ENCODE measurements at places on chromosomes 1 and 21.

- no peak for DNase-seq
Observed at GRCh38 chr1:156498432-156499193, 2.0 kb downstream of the MEF2D start.

DNA sequence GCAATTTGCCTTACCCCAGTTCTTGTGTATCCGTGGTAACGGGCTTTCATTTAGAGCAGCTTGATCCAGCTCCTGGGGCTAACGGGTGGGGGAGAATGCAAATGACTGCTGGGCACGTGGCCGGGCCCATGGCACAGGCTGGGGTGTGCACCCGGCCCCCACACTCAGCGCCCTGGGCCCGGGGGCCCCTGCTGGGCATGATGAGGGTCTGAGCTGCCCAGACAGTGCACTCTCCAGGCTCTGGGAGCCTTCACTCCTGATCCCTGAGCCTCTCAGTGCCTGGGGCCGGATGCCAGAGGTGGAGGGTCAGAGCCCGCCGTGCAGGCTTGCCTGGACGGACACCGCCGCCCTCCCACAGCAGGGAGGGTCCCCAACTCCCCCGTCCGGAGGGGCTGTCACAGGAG is 20.1 kb upstream of the PEX10 start:
- no peak for DNase-seq

GRCh38 chr1:156138458-156138867 is 14.9 kb upstream of the SEMA4A start:
- no peak for DNase-seq

- peak; percentile 29 for DNase-seq
Observed at GRCh38 chr1:212782422-212783154, 9.0 kb downstream of the NSL1 start.

- peak; percentile 71 for DNase-seq
Observed at GRCh38 chr1:180909462-180909976, 3.2 kb upstream of the KIAA1614 start.

GRCh38 chr1:73475316-73475870 is 722.6 kb downstream of the LRRIQ3 start:
- DNase-seq = no peak

DNA sequence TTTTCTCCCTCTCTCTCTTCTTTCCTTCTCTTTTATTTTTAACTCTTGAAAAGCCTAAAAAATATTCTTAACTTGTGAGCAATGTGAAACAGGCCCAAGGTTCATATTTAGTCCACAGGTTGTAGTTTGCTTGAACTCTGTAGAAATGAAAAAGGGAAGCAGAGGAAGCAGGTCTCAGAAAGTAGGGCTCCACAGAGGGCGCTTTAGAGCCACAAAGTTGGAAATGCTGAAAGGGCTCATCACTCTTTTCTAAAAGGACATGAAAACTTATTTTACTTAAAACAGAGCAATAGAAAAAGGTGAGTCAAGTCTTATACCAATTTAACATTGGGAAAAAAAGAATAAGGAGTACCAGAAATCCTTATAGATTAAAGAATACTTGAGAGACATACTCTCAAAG is 247.0 kb downstream of the USP25 start:
- no peak for DNase-seq

DNA sequence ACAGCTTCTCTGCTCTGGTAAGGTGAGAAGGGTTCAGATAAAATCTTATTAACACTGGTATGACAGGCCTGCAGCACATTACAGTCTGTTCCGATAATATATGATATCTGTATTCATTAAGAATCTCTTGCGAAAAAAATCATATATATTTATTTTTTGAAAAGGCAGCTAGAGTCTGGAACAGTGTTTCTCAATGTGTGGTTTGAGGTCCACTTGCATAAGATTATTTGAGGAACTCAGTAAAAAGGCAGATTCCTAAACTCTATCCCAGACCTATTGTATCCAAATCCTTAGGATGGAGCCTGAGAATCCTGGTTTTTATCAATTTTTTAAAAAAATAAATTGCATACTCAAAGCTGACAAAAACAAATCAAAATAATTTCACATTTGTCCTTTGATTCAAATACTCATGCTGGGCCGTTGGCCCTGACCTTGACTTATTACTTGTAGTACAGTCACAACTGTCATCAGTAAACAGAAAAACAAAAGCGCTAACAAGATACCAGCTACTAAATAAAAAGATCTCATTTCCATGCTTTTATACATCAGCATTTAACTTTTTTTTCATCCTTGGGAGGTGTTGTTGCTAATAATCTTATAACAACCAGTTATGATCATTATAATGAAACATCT is 60.6 kb downstream of the RGS2 start:
- no peak for DNase-seq

DNA sequence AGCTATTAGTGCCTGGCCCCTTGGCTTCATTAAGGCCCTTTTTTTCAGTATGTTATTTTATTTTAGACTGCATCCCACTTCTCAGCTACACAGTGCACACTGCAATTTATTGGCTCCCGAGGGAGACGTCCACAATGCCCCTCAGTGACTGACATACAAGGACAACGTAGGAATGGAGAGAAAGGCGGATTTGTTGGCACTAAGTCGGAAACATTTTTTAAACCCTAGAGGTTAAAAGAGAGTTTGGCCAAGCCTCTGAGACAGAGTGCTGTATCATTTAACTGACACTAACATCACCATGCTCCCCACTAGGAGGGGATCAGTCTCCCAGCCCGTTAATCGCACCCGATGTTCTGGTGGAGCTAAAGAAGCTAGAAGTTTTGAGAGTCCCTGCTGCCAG is 45.7 kb upstream of the FOXD3 start:
- no peak for DNase-seq

- peak; percentile 44 for DNase-seq
Observed at GRCh38 chr1:23930861-23931490, 17.8 kb upstream of the CNR2 start.

DNA sequence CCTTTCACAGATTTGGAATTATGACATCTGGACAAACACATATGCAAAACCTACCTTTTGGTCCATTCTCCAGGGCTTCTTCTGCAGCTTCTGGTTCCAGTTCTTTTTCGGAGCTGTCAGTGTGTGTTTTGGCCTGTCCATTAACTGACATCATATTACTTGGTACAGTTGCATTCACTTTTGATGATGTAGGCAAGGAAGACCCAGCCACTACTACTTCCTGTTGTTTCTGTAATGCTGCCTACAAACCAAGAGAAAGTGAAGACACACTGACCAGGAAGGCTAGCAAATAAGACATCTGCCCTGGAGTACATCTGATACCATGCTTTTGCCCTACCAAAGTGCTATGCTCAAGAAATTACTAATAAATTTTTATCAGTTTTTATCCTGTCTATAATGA is 31.9 kb downstream of the ACBD3 start:
- DNase-seq = no peak

- DNase-seq = no peak
Observed at GRCh38 chr1:11473491-11474034, 5.4 kb upstream of the DISP3 start.

GRCh38 chr1:19373211-19374082 is 61.3 kb downstream of the SLC66A1 start:
- DNase-seq = no peak

DNA sequence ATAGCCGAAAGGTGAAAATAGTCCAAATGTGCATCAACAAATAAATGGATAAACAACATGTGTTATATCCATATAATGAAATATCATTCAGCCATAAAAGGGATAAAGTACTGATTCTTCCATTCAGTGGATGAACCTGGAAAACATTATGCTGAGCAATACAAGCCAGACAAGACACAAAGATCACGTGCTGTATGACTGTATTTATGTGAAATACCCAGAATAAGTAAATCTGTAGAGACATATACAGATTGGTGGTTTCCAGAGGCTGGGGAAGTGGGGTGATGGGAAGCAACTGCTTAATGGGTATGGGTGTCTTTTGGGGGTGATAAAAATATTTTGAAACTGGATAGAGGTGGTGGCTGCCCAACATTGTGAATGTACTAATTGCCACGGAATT is 13.3 kb upstream of the GSTM4 start:
- DNase-seq = no peak

GRCh38 chr1:75901371-75901770 is 30.8 kb downstream of the ASB17 start:
- no peak for DNase-seq

- no peak for DNase-seq
Observed at GRCh38 chr1:154813846-154814505, 56.1 kb downstream of the KCNN3 start.

GRCh38 chr1:113565621-113566020 is 175.3 kb downstream of the MAGI3 start:
- DNase-seq = no peak

DNA sequence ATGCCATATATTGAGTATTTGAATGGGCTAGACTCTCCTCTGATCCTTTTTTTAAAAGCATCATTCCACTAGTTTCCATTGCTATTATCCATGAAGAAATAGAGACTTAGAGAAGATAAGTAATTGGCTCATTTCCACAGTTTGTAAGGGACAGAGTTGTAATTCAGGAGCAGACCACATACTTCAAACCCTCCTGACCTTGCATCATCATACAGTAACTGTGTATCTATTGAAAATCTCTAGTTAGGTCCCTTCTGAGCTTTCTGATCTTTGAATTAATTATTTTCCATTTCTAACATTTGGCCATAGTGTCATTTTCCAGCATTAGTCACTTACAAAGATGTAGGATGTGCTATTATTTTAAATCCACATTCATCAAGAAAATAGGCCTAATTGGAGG is 386.5 kb upstream of the ST6GALNAC5 start:
- no peak for DNase-seq

GRCh38 chr1:61620536-61620935 is 104.4 kb downstream of the TM2D1 start:
- DNase-seq = no peak

- DNase-seq = no peak
Observed at GRCh38 chr1:43452789-43453441, 816 bp downstream of the HYI start.

- no peak for DNase-seq
Observed at GRCh38 chr21:35359076-35359475, 310.0 kb upstream of the RUNX1 start.

- no peak for DNase-seq
Observed at GRCh38 chr1:75643460-75643859, 32.5 kb upstream of the SLC44A5 start.

DNA sequence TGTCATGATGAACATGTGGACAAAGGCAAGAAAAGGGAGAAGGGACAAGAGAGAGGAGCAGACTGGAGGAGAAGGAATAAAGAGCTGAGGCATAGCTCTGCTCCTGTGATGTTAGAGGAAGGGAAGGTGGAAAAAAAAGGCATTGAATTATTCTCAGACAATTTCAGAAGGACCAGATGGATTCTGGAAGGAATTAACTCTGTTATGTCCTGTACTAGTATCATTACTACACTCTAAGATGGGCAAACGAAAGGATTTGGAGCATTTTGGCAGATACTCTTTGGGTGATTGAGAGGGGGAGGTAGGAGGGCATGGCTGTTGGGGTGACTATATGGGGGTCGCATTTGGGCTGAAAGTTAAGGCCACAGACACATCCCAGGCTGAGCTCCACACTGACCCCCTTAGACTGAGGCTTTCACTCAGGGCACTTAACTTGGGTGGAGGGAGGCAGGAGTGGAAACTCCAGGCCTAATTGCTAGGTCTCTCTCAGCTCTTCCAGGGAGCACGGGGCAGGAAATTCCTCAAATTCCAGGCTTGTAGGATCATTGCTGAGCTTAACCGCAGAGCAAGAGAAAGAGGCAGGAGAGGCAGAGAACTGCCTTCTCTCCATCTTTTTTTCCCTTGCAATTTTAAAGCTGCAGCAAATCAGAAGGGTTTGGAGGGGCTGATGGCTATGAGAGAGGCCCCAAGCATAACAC is 25.9 kb downstream of the KIRREL1 start:
- no peak for DNase-seq

DNA sequence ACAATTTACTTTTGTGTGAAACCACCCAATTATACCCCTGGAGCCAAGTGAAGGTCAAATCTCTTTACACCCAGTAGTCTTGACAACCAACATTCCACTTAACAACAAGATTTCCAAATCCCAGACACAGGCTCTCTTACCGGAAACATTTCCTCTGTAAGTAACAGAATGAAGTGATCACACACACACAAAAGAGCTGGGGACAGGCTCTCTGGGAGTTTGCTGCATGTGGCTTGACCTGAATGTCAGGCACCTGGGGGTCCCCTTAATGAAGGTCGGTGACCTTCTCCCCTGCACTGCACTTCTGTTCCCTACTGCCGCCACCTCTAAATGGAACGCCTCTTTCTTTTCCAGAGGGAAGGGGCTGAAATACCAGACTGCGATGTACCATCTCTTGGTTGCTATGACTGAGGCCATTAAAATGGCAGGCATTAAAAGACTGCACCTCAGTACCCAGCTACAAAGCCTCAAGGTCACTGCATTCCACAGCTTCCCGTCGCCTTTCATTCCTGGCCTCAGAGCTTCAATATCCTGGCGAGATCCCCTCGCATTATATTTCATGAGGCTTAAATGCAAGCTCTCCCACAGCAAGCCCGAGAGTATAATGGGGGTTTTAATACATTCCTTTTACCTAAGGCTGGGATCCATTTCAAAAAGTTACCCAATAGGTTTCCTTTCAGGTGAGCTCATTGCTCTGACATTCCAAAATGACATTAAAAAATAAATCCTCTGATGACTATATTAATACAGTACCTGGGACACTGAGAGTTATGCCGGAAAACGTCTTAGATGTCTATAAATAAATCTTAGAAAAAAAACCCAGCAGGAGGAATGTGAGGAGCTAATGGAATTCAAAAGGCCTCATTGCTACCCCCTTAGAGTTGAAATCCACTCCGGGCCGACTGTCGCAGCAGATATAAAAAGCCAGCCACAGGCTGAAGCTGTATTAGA is 90.9 kb upstream of the DIRAS3 start:
- no peak for DNase-seq

DNA sequence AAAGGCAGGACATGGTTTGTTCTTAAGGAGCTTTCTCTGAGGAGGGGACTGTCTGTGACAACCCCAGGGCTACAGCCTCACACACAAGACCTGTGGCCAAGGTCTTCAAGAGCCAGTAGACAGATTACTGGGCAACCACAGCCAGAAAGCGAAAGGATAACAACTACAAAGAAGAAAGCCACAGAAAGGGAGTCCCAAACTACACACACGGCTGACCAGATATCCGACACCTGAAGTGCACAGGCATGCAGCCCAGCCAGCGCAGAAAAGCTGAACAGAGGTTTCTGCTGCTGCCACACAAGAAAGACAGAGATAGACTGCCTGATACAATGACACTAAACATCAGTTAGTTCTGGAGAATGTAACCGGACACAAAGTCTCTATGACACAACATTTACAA is 21.4 kb upstream of the NADK start:
- peak; percentile 82 for DNase-seq

DNA sequence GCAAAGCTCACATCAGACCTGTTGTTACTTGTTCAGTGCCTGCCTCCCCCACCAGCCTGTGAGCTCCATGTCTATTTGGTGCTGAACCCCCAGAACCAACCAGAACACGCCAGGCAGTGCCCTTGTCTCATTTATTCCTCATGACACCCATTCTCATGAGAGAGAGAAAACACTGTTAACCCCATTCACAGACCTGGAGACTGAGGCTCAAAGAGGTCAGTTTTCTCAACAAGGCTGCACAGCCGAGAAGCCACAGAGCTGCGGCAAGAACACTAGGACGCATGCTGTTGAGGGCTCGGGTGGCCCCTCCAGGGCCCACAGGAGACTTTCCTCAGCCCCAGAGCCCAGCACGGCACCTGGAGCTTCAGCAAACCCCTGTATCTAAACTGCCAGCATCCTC is 13.1 kb downstream of the KCNN3 start:
- DNase-seq = no peak
